ENCODE measurements at places on chromosomes 5 and 9.

DNA sequence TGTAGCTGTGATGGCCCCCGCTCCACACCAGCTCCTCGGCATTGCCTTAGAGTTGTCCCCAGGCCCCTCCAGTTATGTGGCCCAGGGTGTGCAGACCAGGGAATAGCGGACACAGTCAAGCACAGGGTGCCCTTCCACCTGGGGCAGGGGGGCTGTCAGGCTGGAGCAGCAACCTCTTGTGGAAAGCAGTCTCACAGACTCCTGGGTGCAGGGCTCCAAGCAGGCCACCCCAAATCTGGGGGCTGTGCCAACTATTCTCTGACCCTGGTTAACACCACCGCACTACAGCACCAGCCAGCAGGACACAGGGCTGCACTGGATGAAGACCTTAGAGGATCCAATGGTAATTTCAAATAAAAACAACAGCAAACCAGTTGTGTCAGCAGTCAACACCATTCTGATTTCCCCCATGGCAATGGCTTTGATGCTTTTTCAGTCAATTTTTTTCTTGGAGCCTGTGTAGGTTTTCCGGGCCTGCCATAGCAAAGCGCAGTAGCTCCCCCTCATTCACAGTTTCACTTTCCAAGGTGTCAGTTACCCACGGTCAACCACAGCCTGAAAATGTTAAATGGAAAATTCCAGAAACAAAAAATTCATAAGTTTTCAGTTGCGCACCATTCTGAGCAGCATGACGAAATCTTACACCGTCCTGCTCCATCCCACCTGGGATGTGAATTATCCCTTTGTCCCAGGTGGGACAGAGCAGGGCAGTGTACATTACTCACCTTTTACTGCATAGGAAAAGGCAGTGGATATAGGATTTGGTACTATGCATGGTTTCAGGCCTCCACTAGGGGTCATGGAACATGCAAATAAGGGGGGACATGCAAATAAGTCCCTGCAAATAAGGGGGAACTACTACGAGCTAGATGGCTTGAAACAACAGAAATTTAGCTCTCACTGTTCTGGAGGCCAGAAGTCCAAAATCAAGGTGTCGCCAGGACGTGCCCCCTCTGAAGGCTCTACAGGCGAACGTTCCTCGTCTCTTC, 49.0 kb downstream of the C5orf15 start:
- no peak for DNase-seq

DNA sequence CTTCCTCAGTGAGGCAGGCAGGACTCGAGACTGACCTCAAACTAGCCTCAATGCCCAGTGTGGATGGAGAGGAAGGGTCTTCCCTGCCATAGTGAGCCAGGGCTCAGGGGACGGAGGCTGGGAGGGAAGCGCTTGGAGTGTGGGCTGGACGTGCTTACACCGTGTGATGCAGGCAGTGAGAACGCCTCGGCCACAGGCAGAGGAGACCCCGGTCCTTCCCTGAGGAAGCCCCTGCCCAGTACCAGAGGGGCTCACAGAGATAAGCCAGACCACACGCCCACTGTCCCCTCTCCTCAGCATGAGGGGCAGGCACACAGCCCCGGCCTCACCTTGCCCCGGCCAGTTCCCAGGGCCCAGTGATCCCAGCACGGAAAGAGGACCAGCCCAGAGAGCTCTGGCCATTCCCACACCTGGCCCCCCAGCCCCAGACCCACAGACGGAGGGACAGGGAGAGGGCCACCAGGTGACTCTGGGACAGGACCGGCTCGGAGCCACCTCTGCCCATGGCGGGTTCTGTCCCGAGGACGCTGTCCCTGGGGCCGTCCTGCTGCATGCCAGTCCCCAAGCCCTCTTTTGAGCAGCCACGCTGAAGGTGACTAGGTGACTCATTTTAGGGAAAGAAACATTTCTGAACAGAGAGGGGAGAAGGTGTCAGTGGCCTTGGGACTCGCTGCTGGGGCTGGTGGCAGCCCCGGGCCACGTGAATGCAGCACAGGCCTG, 6.0 kb upstream of the NSMF start:
- DNase-seq, result no peak

DNA sequence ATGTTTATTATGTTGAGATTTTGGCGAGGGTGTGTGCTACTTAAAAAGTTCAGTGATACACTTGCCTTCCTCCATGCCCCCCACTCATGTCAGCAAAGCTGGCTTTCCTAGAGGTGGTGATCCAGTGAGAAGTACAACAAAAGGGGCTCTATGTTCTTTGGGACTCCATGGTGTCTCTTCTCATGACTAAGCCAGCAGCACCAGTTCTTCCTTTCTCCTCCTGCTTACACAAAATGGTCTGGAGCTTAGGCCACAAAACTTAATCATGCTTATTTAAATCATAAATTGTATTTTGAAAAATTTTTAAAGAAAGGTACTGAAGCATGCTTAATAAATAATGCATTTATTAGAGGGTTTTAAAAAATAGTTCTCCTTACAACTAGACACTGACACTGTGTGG, 22.4 kb downstream of the MOCS2 start:
- DNase-seq, result no peak

- no peak for DNase-seq
These were observed 17.3 kb downstream of the FGD3 start for GRCh38 chr9:92964607-92965060.

GRCh38 chr9:110532908-110533665, 46.5 kb downstream of the SVEP1 start:
- no peak for DNase-seq

DNA sequence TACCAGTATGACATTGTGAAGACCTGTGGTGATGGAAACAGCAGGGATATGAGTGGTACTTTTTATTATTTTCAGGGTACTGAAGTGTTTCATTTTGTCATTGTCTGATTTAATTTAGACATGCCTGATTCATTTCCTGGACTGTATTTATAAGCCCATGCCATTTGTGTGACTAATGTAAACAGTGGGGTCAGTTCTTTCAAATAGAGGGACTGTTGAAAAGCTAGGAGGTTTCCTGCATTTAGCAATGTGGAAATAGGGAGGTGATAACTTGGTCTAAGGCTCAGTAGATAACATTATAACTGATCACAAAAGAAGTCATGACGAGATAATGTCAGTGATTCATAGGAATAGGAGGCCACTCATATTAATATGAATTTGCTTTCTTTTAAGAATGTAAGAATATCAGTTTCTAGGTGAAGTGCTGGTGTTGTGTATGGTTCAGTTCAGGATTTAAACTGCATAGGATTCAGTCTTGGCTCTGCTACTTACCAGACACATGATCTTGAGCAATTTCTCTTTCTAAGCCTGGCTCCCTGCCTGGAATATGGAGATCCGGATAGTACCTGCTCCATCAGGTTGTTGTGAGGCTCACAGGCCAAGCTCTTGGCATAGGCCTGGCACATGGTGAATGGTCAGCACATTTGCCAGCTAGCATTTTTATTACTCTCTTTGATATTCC, 7.5 kb downstream of the RASGRF2 start:
- DNase-seq, result peak; percentile 55

- no peak for DNase-seq
These were observed 26.0 kb downstream of the ACTBL2 start for GRCh38 chr5:57456531-57457135.
